ENCODE measurements at places on chromosomes 16 and 17.

DNA sequence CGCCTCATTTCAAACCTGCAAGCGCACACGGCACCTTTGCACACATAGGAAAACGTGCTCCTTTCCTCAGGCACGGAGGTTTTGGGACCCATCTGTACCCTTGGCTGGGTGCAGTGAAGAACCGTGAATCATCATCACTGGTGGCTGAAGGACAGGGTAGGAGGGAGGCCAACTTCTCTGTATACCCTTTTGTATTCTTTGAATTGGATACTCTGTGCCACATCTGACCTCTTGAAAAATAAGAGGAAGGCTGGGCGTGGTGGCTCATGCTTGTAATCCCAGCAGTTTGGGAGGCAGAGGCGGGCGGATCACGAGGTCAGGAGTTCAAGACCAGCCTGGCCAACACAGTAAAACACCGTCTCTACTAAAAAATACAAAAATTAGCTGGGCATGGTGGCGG lies 11.7 kb downstream of the GPRC5B start:
- no peak for DNase-seq

- no peak for DNase-seq
These were observed 43.8 kb upstream of the NDRG4 start for GRCh38 chr16:58456193-58456592.

GRCh38 chr17:38967290-38967738 lies at the start of gene FBXO47:
TSS of gene FBXO47 (minus strand) at chr17:38967403. CDS start at chr17:38963025, 4,378 bp downstream.
- DNase-seq, result no peak

- DNase-seq, result no peak
These were observed 39.7 kb upstream of the IRX3 start for GRCh38 chr16:54326266-54326662.

- DNase-seq, result no peak
These were observed 41.9 kb downstream of the FAM20A start for GRCh38 chr17:68559316-68559715.

DNA sequence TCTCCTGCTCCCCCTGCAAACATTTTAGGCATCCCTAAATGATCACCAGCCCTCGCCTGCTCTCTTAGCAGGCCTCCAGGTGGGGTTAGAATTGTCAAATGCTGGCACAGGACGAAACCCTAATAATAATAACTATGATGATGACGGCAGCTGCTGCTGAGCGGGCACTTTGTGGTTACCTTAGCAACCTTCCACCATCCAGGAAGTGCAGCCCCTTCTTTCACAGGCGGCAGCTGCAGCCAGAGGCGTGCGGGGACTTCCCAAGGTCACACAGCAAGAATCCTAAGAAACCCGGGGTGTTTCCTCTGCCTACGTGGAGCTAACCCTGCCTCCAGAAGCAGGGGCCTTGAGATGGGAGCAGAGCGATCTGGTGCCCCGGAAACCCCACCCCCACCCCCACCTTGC lies 22.4 kb upstream of the EIF1 start:
- DNase-seq, result no peak

Data from NCI-H1048 (cell line).